Stromal cell of bone marrow (primary cell): ENCODE measurements at places on chromosomes 5 and 9.

GRCh38 chr5:157942595-157942994 is 83.7 kb upstream of the CLINT1 start:
- DNase-seq, result no peak

DNA sequence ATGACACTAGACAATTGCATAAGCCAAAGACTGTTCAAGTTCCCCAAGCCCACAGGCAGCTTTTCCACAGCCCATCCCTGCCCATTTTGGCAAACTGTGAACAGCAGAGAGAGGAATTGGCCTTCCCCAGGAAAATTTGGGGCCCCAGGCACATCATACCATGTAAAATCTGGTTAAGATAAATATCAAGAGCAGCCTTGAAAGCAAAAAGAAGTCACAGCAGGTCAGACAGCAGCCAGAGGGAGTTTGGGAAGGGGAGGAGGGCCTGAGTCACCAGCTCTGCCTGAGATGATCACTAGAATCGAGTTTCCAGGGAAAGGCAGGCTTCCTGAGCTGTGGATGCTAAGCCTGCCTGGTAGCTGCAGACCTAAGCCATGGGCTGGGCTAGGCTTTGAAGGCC is 179.2 kb downstream of the RFK start:
- DNase-seq, result peak; percentile 82

GRCh38 chr5:168006456-168007130 is 284.9 kb upstream of the WWC1 start:
- DNase-seq, result no peak

- no peak for DNase-seq
Measured at GRCh38 chr5:150082889-150083288, 3.5 kb downstream of the CSF1R start.

GRCh38 chr5:57179262-57180200 is 5.7 kb downstream of the GPBP1 start:
- DNase-seq, result no peak

GRCh38 chr5:115435778-115436712 is 108.5 kb downstream of the FEM1C start:
- DNase-seq, result no peak

- DNase-seq, result no peak
Measured at GRCh38 chr9:89798547-89799120, 193.8 kb downstream of the GADD45G start.

GRCh38 chr5:123719004-123719403 is 207.0 kb downstream of the CSNK1G3 start:
- DNase-seq, result no peak

DNA sequence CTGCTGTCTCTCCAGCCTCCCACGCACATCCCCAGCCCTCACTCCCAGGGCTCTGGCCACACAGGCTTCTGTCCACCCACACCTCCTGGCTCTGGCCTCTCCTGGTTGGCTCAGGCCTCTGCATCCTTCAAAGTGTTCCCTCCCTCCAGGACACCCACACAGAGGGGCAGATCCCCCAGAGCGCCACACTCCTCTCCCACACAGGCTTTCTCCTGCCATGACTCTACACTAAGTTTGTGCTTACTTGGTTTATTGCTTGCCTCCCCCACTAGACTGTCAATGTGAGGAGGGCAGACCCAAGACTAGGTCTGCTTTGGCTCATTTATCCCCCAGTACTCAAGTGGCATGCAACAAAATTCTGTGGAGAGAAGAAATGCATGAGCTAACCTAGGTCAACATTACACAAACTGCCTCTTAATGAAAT is 67.0 kb upstream of the SPOCK1 start:
- no peak for DNase-seq

DNA sequence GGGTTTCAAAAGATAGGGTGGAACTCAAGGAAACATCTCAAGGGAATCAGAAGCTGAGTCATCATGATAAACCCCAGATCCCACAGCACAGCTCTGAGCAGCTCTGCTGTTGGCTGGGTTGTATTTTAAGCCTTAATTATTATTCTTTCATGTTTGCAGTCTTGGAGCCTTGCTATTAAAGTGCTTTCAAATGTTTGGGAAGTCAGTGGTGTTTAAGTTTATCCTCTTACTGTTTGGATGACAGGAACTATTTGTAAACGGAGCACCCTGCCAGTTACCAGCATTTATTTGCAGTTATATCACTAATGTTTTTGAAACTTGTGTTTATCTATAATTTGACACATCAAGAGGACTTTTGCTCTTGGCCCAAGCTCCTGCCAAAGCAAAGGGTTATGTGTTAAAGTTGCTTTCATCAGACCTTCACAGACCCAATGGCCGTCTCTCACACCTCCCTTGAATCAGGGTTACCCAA is 141.1 kb upstream of the SPDL1 start:
- DNase-seq, result no peak

- no peak for DNase-seq
Measured at GRCh38 chr5:57166276-57166675, 7.6 kb upstream of the GPBP1 start.

GRCh38 chr5:66558560-66558959 is 37.6 kb upstream of the MAST4 start:
- no peak for DNase-seq

- no peak for DNase-seq
Measured at GRCh38 chr5:73256862-73257261, 83.9 kb downstream of the TMEM174 start.

- DNase-seq, result no peak
Measured at GRCh38 chr5:8012131-8012977, 143.4 kb downstream of the MTRR start.

GRCh38 chr5:181153814-181154213 is 6.4 kb downstream of the OR2V2 start:
- no peak for DNase-seq

DNA sequence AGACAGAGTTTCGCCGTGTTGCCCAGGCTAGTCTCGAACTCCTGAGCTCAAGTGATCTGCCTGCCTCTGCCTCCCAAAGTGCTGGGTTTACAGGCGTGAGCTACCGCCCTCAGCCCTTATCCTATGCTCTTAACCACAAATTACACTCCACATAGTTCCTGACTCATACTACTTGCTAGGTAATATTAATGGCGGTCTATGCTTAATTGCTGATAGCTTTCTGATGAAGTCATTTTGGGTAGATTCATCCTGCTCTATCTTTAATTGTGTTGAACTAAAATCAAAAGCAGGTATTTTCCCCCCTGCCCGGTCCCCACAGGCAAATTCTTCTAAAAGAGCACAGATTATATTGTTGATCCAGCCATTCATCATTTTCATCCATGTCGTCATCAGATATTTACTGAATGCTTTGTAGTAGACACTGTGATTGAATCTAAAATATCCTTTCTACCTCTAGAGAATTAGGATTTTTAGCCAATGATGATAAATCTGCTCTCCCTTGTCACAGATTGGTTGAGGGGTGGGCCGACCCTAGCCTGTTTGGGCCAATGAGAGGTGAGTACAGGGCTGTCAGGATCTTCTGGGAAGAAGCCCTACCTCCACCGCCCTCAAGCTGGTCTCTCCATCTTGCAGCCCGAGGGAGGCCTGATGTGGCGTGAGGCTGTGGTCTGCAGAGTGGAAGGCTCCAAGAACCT is 144.8 kb downstream of the NR3C1 start:
- no peak for DNase-seq

- no peak for DNase-seq
Measured at GRCh38 chr5:173888473-173889131, 453 bp downstream of the CPEB4 start.

DNA sequence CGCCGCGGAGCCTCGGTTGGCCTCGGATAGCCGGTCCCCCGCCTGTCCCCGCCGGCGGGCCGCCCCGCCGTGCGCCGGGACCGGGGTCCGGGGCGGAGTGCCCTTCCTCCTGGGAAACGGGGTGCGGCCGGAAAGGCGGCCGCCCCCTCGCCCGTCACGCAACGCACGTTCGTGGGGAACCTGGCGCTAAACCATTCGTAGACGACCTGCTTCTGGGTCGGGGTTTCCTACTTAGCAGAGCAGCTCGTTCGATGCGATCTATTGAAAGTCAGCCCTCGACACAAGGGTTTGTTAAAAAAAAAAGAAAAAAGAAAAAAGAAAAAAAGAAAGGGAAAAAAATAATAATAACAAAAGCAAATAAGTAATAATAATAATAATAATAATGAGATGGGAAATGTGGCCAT is 112.8 kb downstream of the GCNT1 start:
- DNase-seq, result no peak

DNA sequence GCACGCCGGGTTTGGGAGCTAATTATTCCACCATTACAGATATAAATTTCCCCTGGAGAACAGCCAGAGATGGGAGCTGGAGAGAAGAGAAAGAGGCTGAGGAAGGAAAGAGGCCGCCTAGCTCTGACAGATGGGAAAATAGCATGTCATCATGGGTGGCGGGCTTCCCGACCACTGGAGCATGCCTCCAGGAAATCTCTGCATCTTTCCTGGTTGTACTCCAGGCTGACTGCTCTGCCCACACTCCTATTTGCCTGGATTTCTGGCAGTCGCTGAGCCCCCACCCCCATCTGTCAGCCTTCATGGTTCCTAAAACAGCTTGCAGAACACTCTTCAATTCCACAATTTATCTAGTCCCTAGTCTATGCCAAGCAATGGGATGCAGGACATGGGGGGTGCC is 14.3 kb upstream of the GABRP start:
- no peak for DNase-seq
